ENCODE measurements at places on chromosomes 12 and 14.

DNA sequence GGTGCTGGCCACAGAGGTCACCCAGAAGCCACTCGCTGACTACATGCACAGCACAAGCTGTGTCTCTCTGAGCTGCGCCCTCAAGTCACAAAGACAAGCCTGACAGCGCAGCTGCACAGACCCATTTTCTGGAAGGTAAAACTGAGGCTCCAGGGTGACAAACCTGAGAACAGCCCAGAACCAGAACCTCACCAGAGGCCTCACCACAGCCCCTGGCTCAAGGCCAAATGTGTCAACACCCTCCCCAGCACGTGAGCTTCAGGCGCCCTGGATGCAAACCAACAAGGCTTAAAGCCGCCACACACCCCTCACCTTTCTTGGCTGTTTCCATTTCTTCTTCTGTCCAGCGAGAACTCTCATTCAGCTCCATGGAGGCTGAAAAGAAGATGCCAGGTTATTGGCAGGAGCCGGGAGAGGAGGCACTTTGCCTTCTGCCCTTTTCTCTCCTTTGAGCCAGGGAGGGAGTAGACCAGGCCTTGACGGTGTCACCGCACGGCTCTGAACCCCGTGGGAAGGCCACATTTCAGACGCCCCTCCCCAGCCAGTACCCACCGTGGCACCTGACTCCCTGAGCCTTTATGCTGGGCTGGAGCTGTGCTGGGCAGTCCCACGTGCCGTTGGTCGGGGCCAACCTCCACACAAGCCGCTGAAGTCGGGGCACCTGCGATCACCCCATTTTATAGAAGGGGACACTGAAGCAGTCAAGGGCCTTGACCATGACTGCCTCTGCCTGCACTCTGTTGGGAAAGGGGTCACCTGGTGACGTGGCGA is 103.1 kb downstream of the RFLNA start:
- no peak for DNase-seq

DNA sequence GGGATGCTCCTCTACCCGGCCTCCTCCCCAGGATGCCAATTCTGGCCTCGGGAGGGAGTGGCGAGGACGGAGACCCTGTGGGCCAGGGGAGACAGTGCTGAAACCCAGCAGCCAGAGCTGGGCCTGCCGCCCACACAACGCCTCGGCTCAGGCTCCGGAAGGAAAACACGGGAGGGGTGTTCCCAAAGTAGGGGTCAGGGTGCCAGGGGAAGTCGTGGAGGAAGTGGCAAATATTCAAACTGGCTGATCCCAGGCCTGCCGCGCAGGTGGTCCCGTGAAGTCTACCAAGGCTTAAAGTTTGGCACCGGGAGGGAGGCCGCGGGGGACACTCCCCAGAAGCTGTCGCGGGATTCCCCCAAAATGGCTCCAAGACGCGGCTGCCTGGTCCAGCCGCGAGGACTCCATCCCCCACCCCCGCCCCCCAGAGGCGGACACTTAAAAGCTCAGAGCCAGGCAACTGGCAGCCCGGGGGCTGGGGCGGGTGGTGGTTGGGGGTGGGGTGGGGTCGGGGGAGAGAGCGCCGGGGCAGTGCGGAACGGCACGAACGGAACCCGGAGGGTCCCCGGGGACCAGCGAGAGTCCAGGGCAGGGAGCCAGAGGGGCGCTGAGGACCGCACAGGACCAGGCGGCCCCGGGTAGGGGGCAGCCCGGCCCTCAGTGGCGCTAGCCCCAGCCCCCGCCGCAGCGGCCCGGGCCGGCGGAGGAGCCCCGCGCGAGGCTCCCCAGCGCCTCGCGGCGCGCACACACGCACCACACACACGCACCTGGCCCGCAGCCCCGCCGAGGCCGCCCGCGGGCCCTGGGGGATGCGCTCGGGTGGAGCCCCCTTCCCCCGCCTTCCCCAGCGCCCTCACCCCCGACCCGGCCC is 20.0 kb downstream of the BEGAIN start:
- DNase-seq = no peak

GRCh38 chr14:71586131-71586897 is 345.9 kb upstream of the RGS6 start:
- DNase-seq = peak; percentile 65

DNA sequence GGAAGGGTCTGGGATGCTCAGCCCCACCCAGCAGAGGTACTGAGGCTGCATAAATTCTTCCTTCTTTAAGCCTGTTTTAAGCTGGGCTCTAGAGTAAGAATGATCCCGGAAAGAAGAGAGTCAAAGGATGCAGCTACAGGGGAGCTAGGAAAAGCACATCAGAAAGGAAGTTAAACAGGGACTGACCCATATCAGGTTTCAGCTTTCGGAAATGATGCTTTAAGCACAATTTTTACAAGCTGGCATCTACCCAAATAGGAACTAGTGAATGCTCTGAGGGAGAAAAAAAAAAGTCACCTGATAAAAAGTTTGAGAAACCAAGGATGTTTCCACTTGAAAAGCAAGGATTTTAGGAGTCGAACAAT is 22.0 kb downstream of the TSPAN8 start:
- no peak for DNase-seq

DNA sequence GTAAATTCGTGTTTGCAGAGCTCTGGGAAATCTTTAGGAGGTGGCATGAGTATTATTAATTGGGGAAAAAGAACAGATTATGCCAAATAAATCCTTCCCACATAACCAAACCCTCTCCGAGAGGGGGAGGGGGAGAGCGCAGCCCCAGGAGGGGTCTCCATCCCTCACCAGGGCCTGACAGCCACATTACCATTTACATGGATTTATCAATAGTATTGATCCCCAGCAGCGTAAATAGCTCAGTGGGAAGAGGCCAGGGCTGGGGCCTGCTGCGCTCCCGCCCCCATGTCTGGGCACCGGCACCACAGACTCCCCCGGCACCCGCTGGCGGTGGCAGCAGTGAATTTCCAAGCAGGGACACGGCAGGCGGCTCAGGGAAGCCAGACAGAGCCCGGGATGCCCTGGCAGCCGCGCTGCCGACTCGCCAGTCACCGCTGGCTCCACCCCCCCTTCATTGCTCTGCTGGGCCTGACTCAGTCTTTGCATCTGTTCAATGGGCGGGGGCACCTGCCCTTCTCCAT is 2.4 kb downstream of the NCOR2 start:
- DNase-seq = peak; percentile 65

GRCh38 chr12:124940393-124941169 is 26.1 kb upstream of the UBC start:
- DNase-seq = peak; percentile 95

DNA sequence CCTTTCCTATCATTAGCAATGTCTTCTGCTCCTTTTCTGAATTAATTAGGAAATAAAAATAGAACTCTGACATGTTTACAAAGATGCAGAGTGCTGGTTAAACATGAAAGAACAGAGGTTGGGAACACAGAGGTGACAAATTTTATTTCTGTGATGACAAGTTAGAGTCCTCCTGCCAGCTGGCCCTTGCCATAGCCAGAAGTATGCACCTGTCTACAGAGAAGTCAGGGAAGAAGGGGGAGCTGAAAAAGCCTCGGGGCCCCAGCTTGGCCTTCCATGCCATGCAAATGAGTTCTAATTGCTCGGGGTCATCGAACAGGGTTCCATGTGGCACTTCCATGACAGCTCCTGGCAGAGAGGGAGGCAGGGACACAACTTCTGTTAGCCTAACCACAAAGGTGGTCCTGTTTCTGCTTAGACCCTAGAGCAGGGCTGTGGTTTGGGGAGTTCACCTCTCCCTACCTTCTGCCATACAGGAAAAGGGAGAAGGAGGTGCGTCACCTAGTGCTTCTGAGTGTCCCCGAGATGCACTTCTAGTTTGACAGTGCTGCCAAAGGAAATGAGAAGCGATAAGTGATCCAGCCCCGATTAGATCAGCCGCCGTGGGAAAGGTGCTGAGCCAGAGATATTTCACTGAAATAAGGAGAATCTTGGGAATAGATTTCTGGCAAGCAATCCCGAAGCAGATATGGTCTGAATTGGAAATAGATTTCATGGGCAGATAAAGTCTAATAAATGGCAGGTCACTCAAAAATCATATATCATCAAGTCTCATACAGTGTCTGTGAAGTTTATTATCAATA is 155.8 kb upstream of the FOXN3 start:
- DNase-seq = no peak

- no peak for DNase-seq
Measured at GRCh38 chr14:53968726-53969125, 12.1 kb upstream of the BMP4 start.

GRCh38 chr12:105882404-105882803 is 256.4 kb downstream of the NUAK1 start:
- DNase-seq = no peak

- DNase-seq = no peak
Measured at GRCh38 chr12:29374012-29374411, 7.0 kb downstream of the ERGIC2 start.

- peak; percentile 41 for DNase-seq
Measured at GRCh38 chr14:20415782-20416206, 2.5 kb upstream of the TEP1 start.

DNA sequence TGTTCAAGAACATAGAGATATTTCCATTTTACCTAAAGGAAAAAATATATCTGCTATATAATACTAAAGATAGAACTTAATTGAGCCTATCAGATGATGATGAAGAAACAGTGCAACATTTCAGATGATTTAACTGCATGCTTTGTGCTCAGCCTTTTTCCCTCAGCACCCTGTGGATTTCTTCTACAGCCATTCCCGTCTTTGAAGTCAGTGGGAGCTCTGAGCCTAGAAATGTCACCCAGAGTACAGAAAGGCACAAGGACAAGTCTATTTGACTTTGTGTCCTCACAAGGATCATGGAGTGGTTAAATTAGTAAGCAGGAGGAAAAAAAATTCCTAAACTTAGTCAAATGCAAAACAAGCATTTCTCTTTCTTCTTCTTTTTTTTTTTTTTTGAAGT is 994.0 kb upstream of the FLRT2 start:
- no peak for DNase-seq

- no peak for DNase-seq
Measured at GRCh38 chr12:123113026-123113425, 37.9 kb downstream of the PITPNM2 start.

- DNase-seq = no peak
Measured at GRCh38 chr14:91910196-91910595, 37.3 kb downstream of the FBLN5 start.

DNA sequence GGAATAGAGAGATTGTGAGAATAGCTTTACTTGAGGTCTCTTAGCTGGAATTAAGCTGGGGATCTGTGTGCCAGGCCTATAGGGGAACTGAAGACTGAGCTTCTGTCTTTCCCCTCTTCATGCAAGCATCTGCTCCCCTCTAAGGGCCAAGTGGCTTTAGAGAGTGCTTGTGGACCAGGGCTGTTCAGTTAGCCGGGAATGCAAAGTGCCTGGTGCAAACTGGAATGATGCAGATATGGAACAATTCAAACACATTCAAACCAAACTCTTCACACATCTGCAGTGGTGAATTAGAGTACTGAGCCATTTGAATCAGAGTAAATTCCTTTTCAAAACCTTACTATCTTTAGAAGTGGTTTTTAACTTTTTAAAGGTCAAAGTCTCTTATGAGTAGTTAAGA is 99.0 kb downstream of the LIN7A start:
- no peak for DNase-seq

DNA sequence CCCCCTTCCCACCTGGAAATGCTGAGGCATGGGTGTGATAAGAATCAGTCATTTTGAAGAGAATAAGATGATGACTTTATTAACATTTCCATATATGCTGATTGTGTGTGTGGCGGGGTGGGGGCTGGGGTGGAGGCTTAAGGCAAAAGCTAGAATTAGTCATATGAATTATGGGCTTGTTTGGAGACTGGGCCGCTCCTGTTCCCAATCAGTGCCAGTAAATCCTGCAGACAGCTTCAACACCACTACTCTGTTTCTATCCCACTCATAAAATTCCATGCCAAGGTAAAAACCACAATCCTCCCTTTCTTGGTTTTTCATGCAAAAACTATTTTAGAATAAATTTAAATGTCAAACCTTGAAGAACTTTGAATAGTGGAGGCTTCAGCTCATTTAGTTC is 29.9 kb upstream of the SLC38A2 start:
- no peak for DNase-seq

DNA sequence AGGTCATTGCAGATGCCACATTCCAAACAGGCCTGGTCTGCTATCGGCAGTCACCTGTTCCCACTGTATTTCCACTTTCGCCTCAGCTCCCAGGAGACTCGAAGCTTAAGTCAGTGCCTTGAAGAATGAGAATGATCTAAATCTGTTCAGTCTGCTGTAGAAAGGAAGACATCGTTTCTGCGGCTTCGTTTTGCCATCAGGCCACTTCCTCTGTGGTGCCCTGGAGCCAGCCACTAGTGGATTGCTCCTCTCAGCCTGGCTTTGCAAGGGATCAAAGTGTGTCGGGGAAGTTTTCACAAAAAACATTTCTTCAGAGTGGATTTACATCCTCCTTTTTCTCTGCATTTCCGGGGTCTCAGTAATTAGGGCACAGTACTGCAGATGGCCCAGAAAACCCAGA is 66.7 kb downstream of the AACS start:
- DNase-seq = no peak

GRCh38 chr12:108441549-108441948 is 73.5 kb upstream of the FICD start:
- no peak for DNase-seq

DNA sequence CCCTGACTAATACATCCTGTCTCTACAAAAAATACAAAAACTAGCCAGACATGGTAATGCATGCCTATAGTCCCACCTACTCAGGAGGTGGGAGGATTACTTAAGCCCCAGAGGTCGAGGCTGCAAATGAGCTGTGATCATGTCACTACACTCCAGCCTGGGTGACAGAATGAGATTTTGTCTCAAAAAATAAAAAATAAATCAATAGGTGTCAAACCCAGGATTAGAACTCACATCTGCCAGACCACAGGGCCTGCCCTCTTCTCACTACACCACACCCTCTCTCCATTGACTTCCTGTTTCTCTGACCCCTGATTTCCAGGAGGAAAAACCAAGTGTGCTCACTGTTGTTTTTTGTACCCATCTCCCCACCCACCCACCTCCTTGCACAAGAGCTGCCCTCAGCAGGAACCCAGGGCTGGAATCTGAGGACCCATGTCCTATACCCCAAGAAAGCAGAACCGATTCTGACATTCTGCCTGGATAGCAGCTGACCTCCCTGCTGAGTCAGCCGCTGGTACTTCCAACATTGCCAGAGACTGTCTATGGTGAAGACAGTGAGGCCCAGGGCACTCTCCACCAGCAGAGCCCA is 6.2 kb downstream of the CMKLR1 start:
- peak; percentile 35 for DNase-seq

GRCh38 chr14:95442016-95442632 is 74.3 kb downstream of the SYNE3 start:
- DNase-seq = no peak

Measured in testis (tissue), 5 donors.